ENCODE measurements at places on chromosomes 5 and 9. TPM values are rescaled to one million over a fixed set of nuclear protein-coding genes. Genes with fewer than 3 reads are reported as not detected.

- no peak for DNase-seq
Measured at GRCh38 chr9:3828495-3828894, 302.7 kb upstream of the RFX3 start.

Gene COX7C
- total RNA-seq, result 110 TPM

DNA sequence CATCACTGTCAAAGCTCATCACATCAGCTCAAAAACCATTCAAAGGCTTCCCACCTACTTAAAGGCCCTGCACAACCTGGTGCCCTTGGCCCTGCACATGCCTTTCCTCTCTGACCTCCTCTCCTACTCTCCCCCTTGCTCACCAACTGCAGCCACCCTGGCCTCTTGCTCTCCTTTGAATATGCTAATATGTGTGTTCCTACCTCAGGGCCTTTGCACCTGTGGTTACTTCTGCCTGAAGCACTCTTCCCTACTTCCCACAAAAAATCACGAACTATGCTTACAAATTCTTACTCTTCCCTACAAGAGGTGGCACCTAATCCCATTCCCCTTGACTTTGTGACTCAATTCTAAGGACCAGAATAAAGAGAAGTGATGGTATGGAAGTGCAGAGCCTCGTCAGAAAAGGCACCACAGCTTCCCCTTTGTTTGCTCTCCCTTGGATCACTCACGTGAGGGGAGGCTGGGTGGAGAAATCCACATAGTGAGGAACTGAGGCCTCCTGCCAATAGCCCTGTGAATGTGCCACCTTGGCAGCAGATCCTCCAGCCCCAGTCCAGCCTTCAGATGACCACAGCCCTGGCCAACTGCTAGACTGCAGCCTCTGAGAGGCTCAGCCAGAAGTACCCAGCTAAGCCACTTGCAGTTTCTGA is 3.2 kb upstream of the TMEM171 start:
- DNase-seq, result no peak

GRCh38 chr5:142475102-142475513 is 150.3 kb upstream of the SPRY4 start:
- DNase-seq, result no peak

Gene MYOT
- total RNA-seq, result not detected

Gene OBP2B
- not detected for total RNA-seq

GRCh38 chr5:61617039-61617438 is 285.0 kb downstream of the ZSWIM6 start:
- no peak for DNase-seq

- peak; percentile 10 for DNase-seq
Measured at GRCh38 chr5:172719211-172719610, 51.8 kb downstream of the DUSP1 start.

- DNase-seq, result peak; percentile 56
Measured at GRCh38 chr5:134133995-134134541, 19.6 kb downstream of the TCF7 start.

Gene DAB2
- total RNA-seq, result 277 TPM

Gene GLRA1
- not detected for total RNA-seq

DNA sequence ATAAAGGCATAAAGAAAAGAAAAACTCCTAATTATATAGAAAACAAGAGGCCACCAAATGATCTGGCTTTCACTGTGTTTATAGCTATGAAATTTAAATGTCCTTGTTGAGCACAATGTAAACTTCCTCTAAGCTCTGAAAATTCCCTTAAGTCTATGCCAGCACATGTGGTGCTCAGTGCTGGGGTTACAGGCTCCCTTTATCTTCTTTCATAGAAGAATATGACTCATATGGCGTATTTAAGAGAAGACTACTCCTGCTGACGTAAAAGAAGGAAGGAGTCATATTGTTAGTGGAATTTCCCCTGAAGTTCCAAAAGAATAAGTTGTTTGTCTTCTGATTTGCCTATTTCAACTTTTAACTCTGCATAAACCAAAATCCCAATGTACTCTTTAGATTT is 30.4 kb downstream of the RNF145 start:
- DNase-seq, result no peak

GRCh38 chr5:178192244-178192643 is 5.1 kb upstream of the GMCL2 start:
- DNase-seq, result no peak

- no peak for DNase-seq
Measured at GRCh38 chr9:98935071-98935505, 8.6 kb upstream of the COL15A1 start.

Gene BHMT2
- total RNA-seq, result 12.1 TPM

GRCh38 chr9:80964914-80965313 is 724.4 kb downstream of the TLE1 start:
- DNase-seq, result no peak

- DNase-seq, result no peak
Measured at GRCh38 chr9:89304834-89305188, 6.2 kb upstream of the CKS2 start.

All from osteoblast (primary cell).